ENCODE measurements at places on chromosomes 5 and 9. TPM values are rescaled to one million over a fixed set of nuclear protein-coding genes. Genes with fewer than 3 reads are reported as not detected.

SPINK13 gene
- not detected for total RNA-seq

NRG2 gene
- total RNA-seq, result 0.56 TPM

FCHSD1 gene
- 18.6 TPM for total RNA-seq

ENTPD8 gene
- total RNA-seq, result not detected

IFNA13 gene
- total RNA-seq, result not detected
